Daoy (cell line): ENCODE measurements at places on chromosomes 3 and 15. TPM values are rescaled to one million over a fixed set of nuclear protein-coding genes. Genes with fewer than 3 reads are reported as not detected.

DNA sequence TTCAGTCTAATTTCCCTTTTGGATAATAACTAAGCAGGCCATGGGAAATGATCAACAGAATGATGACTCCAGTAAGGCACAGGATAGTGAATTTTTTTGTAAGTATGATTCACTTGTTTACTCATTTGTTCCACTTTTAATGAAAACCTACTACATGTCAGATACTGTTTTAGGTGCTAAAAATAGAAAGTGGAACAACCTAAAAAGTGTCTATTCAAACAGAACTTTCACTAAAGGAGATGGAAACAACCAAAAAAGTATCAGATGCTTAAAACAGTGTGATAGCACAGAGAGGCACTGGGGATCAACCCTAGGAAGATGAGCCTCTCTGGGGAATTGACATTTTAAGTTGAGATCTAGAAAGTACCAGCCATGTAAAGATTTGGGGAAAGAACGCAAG lies 11.1 kb downstream of the RYK start:
- no peak for DNase-seq

GRK7 gene
- not detected in 2 replicates for total RNA-seq

SUSD5 gene
- 2.3 and 5.9 TPM in 2 replicates for total RNA-seq

SLC4A7 gene
- total RNA-seq, result 49.2 and 63.0 TPM in 2 replicates

DNA sequence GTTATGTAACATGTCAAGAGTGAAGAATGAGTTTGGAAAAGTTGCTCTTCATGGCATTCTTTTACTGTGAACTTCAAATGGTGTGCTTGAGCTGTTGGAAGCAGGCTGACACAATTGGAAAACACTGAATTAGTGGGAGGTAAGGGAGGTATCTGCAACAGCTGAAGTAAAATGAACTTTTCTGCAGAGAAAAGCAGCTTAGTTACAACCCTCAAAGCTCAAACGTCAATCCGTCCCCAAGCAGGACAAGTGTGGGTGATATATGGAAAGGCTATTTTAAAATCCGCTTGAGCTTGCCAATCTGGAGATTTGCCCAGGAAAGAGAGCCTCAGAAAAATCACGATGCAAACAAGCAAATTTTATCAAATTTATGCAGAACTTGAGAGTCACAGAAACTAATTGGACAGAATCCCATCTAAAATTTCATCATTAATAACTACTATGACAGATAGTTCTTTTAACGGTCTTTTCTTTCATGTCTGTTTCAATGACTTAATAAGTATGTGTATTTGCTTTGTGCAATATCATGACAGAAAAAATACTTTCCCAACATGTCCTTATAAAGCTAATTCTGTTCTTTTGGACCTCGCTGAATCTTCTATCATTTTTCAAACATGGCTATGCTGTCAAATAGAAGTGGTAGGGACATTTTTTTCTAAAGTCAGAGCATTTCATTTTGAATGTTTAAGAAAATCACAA lies 266.6 kb upstream of the SLITRK3 start:
- DNase-seq, result no peak

DNA sequence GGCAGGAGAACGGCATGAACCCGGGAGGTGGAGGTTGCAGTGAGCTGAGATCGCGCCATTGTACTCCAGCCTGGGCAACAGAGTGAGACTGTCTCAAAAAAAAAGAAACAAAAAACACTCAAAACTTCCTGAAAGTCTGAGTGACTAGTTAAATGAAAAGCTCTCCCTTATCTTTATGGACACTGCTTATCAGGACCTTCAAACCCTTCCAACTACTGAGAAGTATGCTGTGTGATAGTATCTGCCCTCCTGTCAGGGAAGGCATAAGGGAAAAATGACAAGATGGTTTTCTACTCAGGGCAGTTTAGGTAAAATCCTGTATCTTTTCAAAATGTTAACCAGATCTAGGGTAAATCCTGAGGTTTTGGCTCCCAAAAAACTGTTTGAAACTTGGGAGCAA lies 21.8 kb downstream of the EMC7 start:
- DNase-seq, result no peak

DNA sequence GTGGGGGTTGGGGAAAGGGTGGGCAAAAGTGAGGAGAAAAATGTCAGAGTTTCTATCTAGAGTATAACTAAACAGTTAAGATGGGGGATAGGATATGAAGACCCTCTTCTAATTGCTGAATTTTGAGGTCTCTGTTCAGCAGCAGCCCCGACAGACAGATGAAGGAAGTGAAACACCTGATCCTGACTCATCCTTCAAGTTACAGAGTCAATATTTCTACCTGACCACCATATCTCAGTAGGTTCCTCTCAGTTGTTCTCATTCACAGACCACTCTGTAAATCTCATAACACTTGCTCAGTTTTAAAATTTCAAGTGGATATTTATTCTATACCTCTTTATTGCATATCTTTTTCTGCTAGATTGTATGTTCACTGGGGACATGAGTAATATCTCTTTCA lies 69.5 kb downstream of the CCDC54 start:
- DNase-seq, result no peak

FOXL2 gene
- total RNA-seq, result 8.0 and 9.0 TPM in 2 replicates

DNA sequence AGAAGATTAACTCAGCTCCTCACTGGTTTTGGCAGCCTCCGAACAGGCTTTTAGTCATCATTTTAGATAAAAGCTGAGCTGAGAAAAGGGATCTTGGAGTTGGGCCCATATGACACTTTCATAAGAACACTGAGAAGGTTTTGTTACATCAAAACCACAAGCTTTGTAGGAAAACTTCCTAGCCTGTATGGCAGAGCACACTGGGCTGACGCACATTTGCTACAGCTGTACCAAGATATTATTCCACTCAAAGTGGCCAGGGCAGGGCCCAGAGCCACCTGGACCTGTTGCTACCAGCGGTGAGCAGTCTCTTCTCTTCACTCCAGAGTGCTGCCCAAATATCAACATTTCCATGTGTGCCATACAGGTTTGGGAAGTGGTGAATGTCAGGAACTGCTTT lies 160.5 kb upstream of the CCDC54 start:
- DNase-seq, result peak; percentile 89

- DNase-seq, result no peak
Measured at GRCh38 chr15:57462381-57462780, 86.1 kb downstream of the CGNL1 start.

RASA2 gene
- total RNA-seq, result 13.7 and 17.1 TPM in 2 replicates

GRCh38 chr3:53773021-53773436 lies 73.2 kb downstream of the CHDH start:
- no peak for DNase-seq

DNA sequence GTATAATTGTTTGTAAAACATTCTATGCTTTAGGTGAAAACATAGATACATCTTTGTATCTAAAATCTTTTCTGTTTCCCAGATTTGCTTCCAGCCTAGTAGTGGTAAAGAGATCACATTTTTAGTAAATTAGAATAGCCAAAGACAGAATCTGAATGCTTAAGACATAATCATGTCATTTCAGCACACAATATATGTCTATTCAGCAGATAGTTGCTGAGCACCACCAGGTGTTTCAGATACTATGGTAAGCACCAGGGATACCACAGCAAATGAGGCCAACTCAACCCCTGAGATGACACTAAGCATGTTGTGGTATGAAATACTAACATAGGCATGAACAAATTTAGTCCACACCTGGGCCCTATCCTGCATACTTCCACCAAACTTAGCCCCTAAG lies 195.2 kb upstream of the SOX14 start:
- DNase-seq, result no peak

AMOTL2 gene
- total RNA-seq, result 99.8 and 102 TPM in 2 replicates

DNA sequence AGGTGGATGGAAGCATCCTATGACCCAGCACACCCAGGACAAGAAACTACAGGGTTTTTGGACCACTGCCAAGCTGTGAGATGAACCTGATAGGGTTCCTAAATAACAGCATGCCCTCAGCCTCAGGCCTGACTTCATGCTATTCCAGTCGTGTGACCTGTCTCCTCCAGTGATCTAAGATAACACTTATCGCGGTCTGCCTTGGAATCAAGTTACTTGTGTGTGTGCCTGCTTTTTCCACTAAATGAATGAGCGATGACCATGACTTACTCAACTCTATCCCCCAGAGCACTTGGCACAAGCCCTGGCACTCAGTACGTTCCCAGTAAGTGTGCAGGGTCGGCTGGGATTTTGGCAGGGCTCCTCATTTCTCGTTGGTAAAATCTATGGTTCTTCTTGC lies 172.7 kb upstream of the TP63 start:
- peak; percentile 74 for DNase-seq

DNA sequence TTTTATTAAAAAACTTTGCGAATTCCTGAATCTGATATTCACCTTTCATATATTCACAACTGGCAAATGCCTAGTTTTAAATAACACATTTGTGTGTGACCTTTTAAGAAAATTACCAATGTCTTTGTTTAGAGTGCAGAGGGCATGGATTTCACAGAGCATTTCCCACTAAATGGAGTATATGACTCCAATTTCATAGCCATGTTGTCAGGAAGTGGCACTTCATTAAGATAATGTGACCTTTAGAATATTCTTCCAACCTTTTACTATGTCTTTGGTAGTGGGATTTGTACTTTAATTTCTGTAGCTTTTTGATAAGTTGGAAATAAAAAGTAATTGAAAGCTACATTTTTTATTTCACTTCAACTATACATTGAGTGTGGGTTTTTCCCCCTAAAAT lies 188.7 kb downstream of the NAALADL2 start:
- no peak for DNase-seq

VEPH1 gene
- 74.1 and 87.1 TPM in 2 replicates for total RNA-seq

DNA sequence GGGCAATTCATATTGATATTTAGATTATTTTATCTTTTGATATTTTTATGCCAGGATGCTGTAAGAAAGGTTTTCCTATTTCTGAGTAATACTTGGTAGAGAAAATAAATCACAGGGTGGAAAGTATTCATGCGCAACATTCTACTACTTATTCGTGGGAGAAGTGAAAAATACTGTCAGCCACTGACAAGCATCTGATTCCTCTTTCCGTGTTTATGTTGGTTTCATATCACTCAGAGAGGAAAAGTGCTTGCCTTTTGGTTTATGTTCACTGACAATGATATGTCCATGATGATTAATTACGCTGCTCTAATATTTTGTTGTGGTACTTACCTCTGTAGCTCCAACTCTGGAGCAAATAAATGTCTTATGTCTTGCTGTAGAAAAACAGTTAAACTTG lies 429.4 kb downstream of the EDEM1 start:
- no peak for DNase-seq

LSAMP gene
- total RNA-seq, result 7.1 and 17.6 TPM in 2 replicates

GRCh38 chr15:49492830-49493229 lies 69.8 kb downstream of the FGF7 start:
- no peak for DNase-seq

PYGO1 gene
- total RNA-seq, result 3.8 and 9.8 TPM in 2 replicates

DNA sequence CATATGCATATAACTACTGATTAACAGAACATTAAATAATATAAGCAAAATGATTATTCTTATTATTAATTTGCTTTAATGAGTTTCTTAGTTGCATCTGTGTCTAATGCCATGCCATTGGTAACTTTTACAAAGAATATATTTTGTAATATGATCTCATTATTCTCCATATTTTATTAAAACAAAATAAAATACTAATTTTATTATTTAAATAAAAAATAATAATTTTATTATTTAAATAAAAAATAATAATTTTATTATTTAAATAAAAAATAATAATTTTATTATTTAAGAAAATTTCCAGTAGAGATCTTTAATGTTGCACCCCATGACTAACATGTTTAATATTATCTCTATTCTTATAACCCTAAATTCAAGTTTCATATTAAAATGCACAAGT lies 771.1 kb downstream of the NR2F2 start:
- no peak for DNase-seq

GRCh38 chr15:28919679-28920655 lies 34.2 kb downstream of the APBA2 start:
- DNase-seq, result no peak

DNA sequence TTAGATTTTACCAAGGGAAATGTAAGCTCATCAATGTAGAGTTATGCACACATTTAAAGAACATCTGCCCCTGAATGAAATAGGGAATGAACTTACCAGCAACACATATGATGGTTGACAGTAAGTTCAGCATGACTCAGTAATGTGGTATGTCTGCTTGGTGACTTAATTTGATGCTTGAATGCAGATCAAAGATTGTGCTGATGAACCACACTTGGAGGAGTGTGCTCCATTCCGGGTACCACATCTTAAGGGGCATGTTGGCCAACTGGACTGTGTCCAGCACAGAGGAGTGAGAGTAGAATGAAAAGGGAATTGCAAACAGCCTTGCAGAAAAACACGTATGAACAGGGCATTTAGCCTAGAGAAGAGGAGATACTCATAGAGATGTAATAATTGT lies 171.0 kb upstream of the RARB start:
- DNase-seq, result peak; percentile 68

- no peak for DNase-seq
Measured at GRCh38 chr15:39453620-39454019, 127.3 kb upstream of the THBS1 start.

GPR160 gene
- total RNA-seq, result 5.8 and 6.3 TPM in 2 replicates

DNA sequence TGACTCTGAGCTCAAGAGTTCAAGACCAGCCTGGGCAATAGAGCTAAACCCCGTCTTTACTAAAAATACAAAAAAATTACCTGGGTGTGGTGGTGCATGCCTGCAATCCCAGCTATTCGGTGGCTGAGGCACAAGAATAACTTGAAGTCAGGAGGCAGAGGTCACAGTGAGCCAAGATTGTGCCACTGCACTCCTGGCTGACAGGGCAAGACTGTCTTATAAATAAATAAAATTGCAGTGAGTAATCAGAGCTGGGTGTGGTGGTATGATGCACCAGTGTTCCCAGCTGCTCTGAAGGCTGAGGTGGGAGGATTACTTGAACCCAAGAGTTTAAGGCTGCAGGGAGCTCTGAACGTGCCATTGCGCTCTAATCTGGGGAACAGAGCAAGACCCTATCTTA lies 55.9 kb upstream of the GCNT3 start:
- peak; percentile 35 for DNase-seq

GRCh38 chr3:50164984-50165909 lies 10.1 kb downstream of the SEMA3F start:
- no peak for DNase-seq

GRCh38 chr15:22813844-22814243 lies 24.6 kb upstream of the NIPA2 start:
- DNase-seq, result no peak

DNA sequence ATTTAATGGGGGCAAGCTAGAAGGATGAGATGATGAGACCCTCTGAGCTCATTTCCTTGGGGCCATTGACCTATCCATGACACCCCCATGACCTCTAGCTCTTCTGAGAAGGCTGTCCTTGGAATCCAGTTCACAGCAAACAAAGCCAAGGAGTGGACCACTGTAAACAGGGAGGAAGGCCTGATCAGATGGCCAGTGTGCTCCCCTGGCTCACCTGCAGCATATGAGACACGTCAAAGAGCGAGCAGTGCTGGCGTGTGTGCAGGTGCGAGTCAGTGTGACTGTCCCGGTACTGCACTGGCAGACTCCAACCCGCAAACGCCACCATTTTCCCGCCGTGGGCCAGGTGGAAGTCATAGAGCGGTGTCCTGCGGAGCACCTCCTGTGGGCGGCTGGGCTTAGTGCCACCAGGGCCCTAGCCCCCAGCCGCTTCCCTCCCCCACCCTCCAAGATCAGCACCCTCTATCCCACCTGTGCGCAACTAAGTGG lies 339 bp downstream of the AMT start:
- DNase-seq, result no peak

TBC1D2B gene
- total RNA-seq, result 8.2 and 8.7 TPM in 2 replicates

SLC51A gene
- total RNA-seq, result not detected in 2 replicates

IL5RA gene
- total RNA-seq, result 0.80 TPM in 1 of 2 replicates, not detected in the other

- DNase-seq, result no peak
Measured at GRCh38 chr15:66875588-66876420, 173.8 kb downstream of the SMAD6 start.

PLCL2 gene
- 2.7 and 6.7 TPM in 2 replicates for total RNA-seq

GRCh38 chr15:42848846-42849245 lies 71.7 kb downstream of the TTBK2 start:
- no peak for DNase-seq
